Bronchial smooth muscle cell (primary cell): ENCODE measurements at places on chromosomes 5 and 9. TPM values are rescaled to one million over a fixed set of nuclear protein-coding genes. Genes with fewer than 3 reads are reported as not detected.

IFNA7 gene
- not detected in 2 replicates for total RNA-seq

ERBIN gene
- total RNA-seq: 28.3 and 49.2 TPM in 2 replicates

ARHGEF28 gene
- 2.5 and 12.3 TPM in 2 replicates for total RNA-seq

PCDHB13 gene
- total RNA-seq: 0.32 and 0.94 TPM in 2 replicates

TAF1L gene
- total RNA-seq: under 0.01 TPM in 2 replicates

CXCL14 gene
- total RNA-seq: not detected in 2 replicates

IQGAP2 gene
- 1.1 and 2.1 TPM in 2 replicates for total RNA-seq

DMXL1 gene
- 17.5 and 37.4 TPM in 2 replicates for total RNA-seq

LRRC14B gene
- total RNA-seq: not detected in 2 replicates

TBC1D9B gene
- total RNA-seq: 39.6 and 43.4 TPM in 2 replicates

SURF1 gene
- 32.8 and 43.2 TPM in 2 replicates for total RNA-seq

GABRA6 gene
- total RNA-seq: not detected in 2 replicates

BTNL3 gene
- total RNA-seq: not detected in 2 replicates

MARCOL gene
- not detected in 2 replicates for total RNA-seq

IRGM gene
- under 0.01 and 0.09 TPM in 2 replicates for total RNA-seq

TLR4 gene
- total RNA-seq: 2.2 and 5.8 TPM in 2 replicates

HSPB3 gene
- total RNA-seq: not detected in 2 replicates

GARIN3 gene
- not detected in 2 replicates for total RNA-seq

EIF4E1B gene
- 0.26 TPM in 1 of 2 replicates, not detected in the other for total RNA-seq

PCDHGA9 gene
- 2.9 and 3.8 TPM in 2 replicates for total RNA-seq

IL17B gene
- not detected in 2 replicates for total RNA-seq

ADRB2 gene
- total RNA-seq: under 0.01 and 0.32 TPM in 2 replicates

FAM153A gene
- total RNA-seq: not detected in 2 replicates

ANGPTL2 gene
- 55.8 and 75.3 TPM in 2 replicates for total RNA-seq

PRSS3 gene
- 25.2 and 47.3 TPM in 2 replicates for total RNA-seq

SPARC gene
- total RNA-seq: 615 and 832 TPM in 2 replicates

RNF180 gene
- total RNA-seq: 0.26 and 0.63 TPM in 2 replicates

CCNO gene
- 0.17 TPM in 1 of 2 replicates, not detected in the other for total RNA-seq

PCSK5 gene
- total RNA-seq: 4.7 and 7.1 TPM in 2 replicates

SLCO6A1 gene
- not detected in 2 replicates for total RNA-seq

FBP2 gene
- not detected in 2 replicates for total RNA-seq

SAPCD2 gene
- 0.26 and 0.47 TPM in 2 replicates for total RNA-seq

ADAMTS12 gene
- 4.3 and 9.8 TPM in 2 replicates for total RNA-seq

CARD9 gene
- 0.77 and 0.79 TPM in 2 replicates for total RNA-seq

ORM1 gene
- not detected in 2 replicates for total RNA-seq

WDR31 gene
- total RNA-seq: 2.8 and 3.8 TPM in 2 replicates

WDR38 gene
- total RNA-seq: not detected in 2 replicates

CCDC192 gene
- total RNA-seq: not detected in 2 replicates

KLHL3 gene
- 0.77 and 1.6 TPM in 2 replicates for total RNA-seq

CARTPT gene
- total RNA-seq: not detected in 2 replicates

BARHL1 gene
- total RNA-seq: not detected in 2 replicates

SCGB3A2 gene
- total RNA-seq: not detected in 2 replicates

PCDHGC5 gene
- total RNA-seq: 3.5 and 4.4 TPM in 2 replicates

RMND5B gene
- 14.3 and 22.5 TPM in 2 replicates for total RNA-seq

IL3 gene
- not detected in 2 replicates for total RNA-seq

SLC36A2 gene
- total RNA-seq: not detected in 2 replicates

AOPEP gene
- total RNA-seq: 22.1 and 24.9 TPM in 2 replicates

NOTCH1 gene
- 11.8 and 17.3 TPM in 2 replicates for total RNA-seq

PCDHA6 gene
- 0.17 and 0.32 TPM in 2 replicates for total RNA-seq

GNAQ gene
- 18.3 and 19.8 TPM in 2 replicates for total RNA-seq

IL33 gene
- 79.0 and 83.6 TPM in 2 replicates for total RNA-seq

RMI1 gene
- 3.1 and 3.8 TPM in 2 replicates for total RNA-seq

LPAR1 gene
- 159 and 450 TPM in 2 replicates for total RNA-seq

SPTLC1 gene
- 76.1 and 88.3 TPM in 2 replicates for total RNA-seq

STPG3 gene
- 0.16 TPM in 1 of 2 replicates, not detected in the other for total RNA-seq

SV2C gene
- not detected in 2 replicates for total RNA-seq

SNX24 gene
- total RNA-seq: 8.1 and 14.7 TPM in 2 replicates

CERCAM gene
- 85.4 and 95.0 TPM in 2 replicates for total RNA-seq
